ENCODE measurements at places on chromosomes 6 and 20.

DNA sequence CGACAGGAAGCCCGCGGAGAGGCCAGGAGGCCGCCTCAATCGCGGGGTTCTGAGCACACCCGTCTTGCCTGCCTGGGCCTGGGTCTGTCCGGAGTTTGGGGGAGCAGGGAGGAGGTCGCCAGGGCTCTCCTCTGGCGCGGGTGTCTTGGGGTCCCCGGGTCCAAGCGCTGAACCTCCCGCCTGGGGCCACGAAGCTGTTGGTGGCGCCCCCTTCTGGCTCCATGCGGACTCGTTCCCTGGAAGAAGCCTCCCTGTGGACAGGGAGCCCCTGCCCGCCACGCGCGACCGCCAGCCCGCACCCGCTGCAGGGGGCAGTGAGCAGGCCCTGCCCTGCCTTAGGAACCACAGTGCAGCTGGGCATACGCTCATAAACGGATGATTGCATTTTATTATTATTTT lies 44.7 kb downstream of the MCUR1 start:
- DNase-seq: peak; percentile 41

GRCh38 chr6:130202782-130203181 lies 20.0 kb downstream of the SAMD3 start:
- peak; percentile 26 for DNase-seq

- DNase-seq: no peak
Observed at GRCh38 chr6:165013701-165014100, 295.7 kb downstream of the C6orf118 start.

GRCh38 chr20:1319051-1319450 lies 9.9 kb downstream of the SDCBP2 start:
- DNase-seq: no peak

- DNase-seq: no peak
Observed at GRCh38 chr20:13158369-13158768, 62.7 kb upstream of the ISM1 start.

GRCh38 chr6:100593522-100593921 lies 128.8 kb upstream of the SIM1 start:
- no peak for DNase-seq

DNA sequence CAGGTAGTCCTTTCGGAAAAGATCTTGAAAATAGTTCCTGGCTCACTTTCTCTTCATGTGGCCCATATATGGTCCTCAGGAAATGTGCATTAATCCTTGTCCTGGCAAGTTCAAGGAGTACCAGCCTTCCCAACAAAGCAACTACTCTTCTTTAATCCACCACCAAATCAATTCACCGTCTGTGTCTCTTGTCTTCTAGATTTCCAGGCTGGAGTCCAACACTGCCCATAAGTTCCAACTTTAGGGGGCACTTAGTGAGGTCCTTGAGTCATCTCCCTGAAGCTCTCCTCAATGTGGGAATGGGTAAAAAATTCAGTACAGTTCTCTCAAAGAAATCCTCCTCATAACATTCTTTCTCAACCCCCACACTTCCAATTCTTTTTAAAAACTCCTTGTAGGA lies 6.9 kb upstream of the DAAM2 start:
- DNase-seq: no peak

DNA sequence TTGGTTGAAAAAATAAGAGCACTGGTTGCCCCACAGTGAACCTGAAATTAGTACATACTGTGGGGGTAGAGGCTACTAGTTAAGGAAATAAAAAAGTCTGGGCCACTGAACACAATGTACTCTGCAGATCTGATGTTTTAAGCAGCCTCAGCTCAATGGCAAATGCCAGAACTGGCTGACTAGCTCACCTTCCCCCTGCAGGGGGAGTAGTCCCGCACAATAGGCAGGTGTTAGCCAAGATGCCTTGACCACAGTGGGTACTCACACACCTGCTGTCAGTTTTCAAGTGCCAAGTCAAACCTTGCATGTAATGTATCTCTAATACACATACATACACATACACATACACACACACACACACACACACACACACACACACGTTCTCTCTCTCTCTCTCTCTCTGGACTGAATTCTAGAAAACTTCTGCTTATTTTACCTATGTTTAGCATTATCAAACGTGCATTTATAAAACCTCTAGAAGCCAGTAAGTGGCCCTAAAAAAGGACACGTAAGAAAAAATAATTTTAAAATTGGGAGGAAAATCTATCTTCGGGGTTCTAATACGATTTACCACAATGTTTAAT lies 36.1 kb downstream of the GMDS start:
- DNase-seq: peak; percentile 40

- DNase-seq: peak; percentile 64
Observed at GRCh38 chr6:131135244-131136020, at the start of gene AKAP7. AKAP7 (plus strand) TSS chr6:131135467; CDS start chr6:131135764, 297 bp downstream.

- no peak for DNase-seq
Observed at GRCh38 chr6:11219400-11219834, 13.1 kb downstream of the NEDD9 start.

DNA sequence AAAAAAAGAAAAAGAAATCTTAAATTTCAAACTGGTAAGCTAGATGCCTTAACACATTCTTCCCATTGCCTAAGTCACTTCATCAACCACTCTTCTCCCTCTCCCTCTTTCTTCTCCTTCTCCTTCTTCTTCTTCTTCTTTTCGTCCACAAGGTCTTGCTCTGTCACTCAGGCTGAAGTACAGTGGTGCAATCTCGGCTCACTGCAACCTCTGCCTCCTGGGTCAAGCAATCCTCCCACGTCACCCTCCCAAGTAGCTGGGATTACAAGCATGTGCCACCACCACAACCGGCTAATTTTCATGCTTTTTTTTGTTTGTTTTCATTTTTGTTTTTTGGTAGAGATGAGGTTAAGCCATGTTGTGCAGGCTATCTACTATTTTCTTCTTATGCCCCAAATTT lies 60.2 kb downstream of the GPR63 start:
- no peak for DNase-seq

DNA sequence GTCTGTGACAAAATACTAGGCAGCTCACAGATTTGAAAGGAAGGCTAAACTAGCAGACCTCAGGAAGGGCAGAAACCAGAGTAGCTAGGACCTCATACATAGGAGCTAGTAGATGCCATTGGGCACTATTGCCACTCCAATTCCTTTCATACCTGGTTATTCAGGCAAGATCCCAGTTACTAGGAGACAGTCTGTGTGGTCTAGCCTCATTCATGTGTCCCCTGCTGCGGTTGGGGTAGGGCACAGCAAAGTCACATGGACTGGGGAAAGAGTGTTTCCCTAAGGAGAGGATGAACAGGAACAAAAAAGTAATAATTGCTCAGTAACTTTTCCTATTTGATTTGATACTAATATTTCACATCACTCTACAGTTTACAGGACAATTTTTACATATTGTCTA lies 204.6 kb upstream of the HEY2 start:
- no peak for DNase-seq

- DNase-seq: no peak
Observed at GRCh38 chr20:19048995-19049501, 163.4 kb upstream of the SLC24A3 start.

GRCh38 chr6:154901876-154902552 lies 93.1 kb upstream of the TIAM2 start:
- no peak for DNase-seq

DNA sequence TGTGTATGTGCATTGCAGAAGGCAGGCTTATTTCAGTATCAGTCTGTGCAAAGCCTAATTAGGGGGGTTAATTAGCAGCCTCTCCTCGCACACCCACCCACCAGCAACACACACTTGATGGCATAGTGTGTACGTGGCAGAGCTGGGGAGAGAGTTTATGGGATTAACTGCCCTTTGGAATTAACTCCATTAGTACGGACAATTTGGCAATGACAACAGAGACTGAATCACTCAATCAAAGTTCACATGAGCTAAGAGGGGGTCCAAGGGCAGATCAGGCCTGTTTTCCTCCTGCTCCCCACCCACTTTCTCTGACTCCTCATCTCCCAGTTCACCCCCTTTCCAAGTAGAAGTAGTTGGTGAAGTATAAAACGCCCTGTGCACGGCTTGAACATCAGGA lies 69.5 kb downstream of the LRFN2 start:
- DNase-seq: no peak

GRCh38 chr6:144220031-144220790 lies 64.9 kb upstream of the UTRN start:
- DNase-seq: no peak

- no peak for DNase-seq
Observed at GRCh38 chr6:52020945-52021570, 66.4 kb downstream of the PKHD1 start.

GRCh38 chr6:2959909-2960719 lies 11.3 kb downstream of the SERPINB6 start:
- no peak for DNase-seq

- DNase-seq: no peak
Observed at GRCh38 chr20:59102841-59103299, 60.3 kb upstream of the PRELID3B start.

GRCh38 chr6:17473554-17473953 lies 80.2 kb downstream of the CAP2 start:
- no peak for DNase-seq

DNA sequence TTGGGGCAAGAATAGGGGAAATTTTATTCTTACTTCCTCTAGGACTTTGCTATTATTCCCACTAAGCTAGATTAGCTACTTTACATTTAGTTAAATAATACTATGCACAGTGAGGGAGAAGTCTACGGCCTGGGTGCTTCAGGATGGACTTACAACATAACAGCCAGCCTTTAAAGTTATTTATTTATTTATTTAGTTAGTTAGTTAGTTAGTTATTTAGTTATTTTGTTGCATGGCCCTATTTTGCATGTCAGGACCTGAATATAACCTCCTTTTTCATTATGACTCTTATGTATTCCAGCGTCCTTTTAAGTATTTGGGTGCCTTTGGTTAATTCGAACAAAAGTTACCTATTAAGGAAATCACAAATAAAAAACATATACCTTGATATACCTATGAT lies 238.7 kb downstream of the EYS start:
- no peak for DNase-seq

- no peak for DNase-seq
Observed at GRCh38 chr6:22322103-22323030, 25.5 kb upstream of the PRL start.

- peak; percentile 74 for DNase-seq
Observed at GRCh38 chr20:32902456-32903420, 44.0 kb downstream of the EFCAB8 start.

DNA sequence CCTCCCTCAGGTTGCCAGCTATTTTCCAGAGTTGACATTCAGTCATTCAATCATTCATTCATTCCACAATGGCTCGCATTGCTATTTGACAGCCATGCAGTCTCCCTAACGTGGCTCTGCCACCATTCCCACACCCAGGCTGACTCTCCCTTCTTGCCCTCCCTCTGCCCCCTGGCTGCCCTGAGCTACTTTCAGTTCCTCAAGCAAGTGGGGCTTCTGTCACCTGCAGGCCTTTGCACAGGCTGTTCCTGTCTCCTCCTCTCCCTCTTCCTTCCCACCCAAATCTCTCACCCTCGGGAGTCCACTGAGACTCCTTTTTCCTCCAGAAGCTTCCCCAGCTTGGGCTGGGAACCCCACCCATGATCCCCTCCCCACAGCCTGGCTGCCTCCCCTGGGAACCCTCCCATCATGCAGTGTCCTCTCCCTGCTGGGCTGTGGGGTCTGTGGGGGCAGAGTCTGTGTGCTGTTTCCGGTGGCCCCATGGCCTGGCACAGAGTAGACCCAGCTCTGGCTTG lies 2.6 kb downstream of the PACSIN1 start:
- no peak for DNase-seq

DNA sequence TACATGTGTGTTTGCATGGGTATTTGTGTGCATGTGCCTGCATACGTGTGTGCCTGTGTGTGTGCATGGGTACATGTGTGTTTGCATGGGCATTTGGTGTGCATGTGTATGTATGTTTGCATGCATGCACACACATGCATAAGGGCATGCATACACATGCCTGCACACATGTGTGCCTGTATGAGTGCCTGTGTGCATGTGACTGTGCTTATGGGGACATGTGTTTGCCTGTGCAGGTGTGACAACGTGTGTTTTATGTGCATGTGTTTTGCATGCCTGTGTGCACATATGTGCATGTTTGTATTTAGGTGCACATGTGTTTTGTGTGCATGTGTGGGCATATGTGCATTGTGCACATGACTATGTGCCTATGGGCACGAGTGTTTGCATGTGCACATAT lies 165.7 kb downstream of the ERMARD start:
- no peak for DNase-seq

DNA sequence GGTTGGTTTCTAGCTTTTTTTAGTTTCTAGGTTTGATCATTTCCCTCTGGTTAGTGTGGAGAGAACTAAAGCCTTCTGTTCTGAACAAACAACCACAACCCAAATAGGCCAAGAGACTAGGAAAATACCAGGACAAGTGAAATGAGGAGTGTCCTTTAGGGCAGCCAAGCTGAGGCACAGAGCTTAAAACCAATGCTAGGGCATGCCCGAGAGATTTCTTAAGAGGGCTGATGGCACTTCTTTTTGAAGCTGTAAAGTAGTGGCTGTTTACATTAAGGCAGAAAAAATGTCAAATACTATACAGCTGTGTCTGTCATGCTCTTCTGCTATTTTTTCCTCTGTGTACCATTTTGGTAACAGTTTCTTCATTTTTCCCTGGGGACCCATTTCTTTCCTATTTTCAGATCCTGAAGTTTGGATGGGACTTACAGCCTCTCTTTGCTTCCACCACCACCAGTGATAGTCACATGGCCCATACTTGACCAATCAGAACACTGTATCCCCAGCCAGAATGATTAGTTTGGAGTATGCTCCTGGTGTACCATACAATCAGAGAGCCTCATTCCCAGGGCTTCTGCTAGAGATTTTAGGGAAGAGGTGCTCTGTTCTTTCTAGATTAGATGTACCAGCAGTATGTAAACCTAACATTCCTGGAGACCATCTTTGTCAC lies 154.4 kb downstream of the BMP2 start:
- DNase-seq: no peak

- no peak for DNase-seq
Observed at GRCh38 chr6:134533991-134534390, 216.1 kb upstream of the SGK1 start.

GRCh38 chr6:43795421-43795820 lies 25.4 kb downstream of the VEGFA start:
- no peak for DNase-seq
